ENCODE measurements at places on chromosomes 6 and 20.

GRCh38 chr20:56440346-56441007 lies 27.9 kb upstream of the RTF2 start:
- DNase-seq = no peak

- DNase-seq = no peak
These were observed 308.2 kb downstream of the PHF3 start for GRCh38 chr6:63943826-63944225.

DNA sequence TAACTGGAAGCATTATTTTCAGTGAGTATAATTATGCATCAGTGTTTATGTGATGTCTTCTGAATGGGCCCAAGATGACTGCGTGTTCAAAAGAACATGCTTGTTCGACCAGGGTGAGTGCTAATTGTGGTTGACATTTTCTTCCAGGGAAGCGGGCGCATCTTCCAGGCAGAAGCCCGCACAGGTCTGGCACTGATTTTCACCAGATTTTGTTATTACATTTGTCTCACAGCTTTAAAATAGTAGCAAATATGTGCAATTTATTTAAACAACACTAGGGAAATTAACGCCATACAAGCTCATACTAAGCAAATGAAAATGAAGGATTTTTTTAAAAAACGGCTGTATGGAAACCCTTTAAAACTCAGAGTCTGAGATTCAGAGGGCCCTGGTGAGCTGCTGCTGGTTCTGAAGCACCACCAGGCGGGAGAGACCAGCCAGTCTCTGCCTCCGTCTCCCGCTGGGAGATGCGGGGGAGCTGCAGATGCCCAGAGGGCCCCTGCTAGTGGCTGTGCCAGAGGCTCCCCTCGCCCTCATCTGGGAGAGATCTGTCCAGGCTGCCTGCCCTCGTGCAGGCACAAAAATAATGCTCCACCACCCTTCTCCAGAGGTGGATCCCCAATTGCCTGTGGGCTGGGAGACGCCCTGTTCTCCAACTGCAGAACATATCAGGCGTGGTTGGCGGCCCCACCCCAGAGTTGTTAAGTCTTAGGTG lies 297.0 kb downstream of the TAF4 start:
- DNase-seq = no peak

DNA sequence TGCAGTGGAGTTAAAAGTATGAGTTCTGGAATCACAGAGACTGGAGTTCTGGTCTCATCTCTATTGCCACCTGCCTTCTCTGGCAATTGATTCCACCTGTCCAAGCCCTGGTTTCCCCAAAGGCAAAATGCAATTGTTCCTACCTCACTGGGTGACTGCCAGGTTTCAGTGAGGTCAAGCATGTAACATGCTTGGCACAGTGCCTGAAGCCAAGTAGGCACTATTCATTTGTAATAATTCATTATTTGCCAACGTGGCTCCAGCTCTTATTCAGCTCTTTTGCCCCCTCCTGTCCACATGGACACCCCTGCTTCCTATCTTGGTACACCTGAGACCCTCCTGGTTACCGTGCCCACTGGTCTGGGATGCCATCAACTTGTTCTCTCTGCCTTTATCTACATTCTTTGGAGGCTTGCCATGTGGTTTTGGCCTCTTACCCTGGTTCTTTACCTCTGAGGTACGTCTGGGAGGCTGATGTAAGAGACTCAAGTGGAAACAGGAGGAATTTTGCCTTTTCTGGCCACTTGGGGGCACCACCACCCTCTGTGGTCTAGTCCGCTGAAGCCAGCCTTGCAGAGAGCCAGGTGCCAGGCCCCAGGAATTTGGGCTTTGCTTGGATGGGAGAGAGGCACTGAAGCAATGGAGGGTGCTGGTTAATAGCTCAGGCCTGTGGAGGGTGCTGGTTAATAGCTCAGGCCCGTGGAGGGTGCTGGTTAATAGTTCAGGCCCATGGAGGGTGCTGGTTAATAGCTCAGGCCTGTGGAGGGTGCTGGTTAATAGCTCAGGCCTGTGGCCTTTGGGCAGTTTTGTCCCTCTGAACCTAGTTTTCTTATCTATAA lies 1.7 kb downstream of the KCNK15 start:
- DNase-seq = peak; percentile 45

GRCh38 chr20:35607003-35607735 lies 8.5 kb upstream of the SPAG4 start:
- no peak for DNase-seq

- no peak for DNase-seq
These were observed 46.3 kb upstream of the CDH4 start for GRCh38 chr20:61205769-61206168.

GRCh38 chr6:118500130-118501015 lies 47.7 kb upstream of the PLN start:
- DNase-seq = no peak

- no peak for DNase-seq
These were observed 160.8 kb downstream of the C6orf58 start for GRCh38 chr6:127737768-127738167.

GRCh38 chr20:19026121-19026878 lies 186.1 kb upstream of the SLC24A3 start:
- DNase-seq = no peak

GRCh38 chr20:17619351-17620093 lies 49.6 kb downstream of the DSTN start:
- DNase-seq = no peak

DNA sequence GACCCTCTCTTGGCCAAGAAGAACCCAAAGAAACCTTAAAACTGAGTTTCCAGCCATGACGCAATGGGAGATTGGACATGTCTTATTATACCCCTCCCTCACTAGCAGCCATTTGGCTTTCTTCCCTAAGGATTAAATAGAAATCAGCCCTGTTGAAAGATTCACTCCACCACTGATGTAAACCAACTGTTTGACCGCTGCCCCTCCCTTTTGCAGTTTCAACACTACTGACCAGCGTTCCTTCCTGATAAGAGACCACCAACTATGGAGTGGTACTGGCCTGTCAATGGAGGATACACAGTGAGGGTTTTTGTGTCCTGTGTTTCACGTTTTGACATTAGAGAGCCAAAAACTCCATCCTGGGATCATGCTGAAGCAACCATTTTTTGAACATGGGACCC lies 53.2 kb upstream of the CD2AP start:
- DNase-seq = no peak

GRCh38 chr6:109050447-109051102 lies 44.1 kb downstream of the SESN1 start:
- no peak for DNase-seq

- DNase-seq = no peak
These were observed 41.1 kb downstream of the SUN5 start for GRCh38 chr20:32963176-32963575.

DNA sequence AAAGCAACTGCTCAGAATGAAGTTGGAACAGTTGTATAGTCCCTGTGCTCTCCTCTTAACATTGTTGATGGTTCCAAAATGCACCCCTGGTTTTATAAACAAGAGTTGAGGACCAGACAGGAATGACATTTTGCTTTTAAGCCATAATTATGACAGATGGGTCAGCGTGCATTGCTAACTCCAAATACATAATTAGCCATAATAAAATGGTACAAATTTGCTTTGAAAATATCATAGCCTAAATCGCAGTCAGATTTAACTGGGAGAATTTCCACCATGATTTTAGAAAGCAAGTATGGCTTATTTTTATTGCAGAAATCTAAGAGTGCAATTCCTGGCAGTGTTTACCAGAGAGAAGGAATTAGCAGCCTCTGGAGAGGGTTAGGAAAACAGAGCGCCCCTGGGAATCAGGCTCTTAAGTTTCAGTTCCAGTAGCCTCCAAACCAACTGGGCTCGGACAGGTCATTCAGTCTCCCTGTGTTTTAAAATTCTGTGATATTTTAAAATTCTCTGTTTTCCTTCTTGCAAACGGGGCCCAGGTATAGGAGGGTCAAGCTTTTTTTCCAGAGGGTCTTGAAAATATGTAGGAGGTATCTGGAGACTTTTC lies 302.3 kb downstream of the TBC1D7 start:
- no peak for DNase-seq

GRCh38 chr20:42083280-42083679 lies 465.1 kb upstream of the CHD6 start:
- no peak for DNase-seq

GRCh38 chr20:46835418-46835817 lies 59.2 kb upstream of the EYA2 start:
- no peak for DNase-seq

DNA sequence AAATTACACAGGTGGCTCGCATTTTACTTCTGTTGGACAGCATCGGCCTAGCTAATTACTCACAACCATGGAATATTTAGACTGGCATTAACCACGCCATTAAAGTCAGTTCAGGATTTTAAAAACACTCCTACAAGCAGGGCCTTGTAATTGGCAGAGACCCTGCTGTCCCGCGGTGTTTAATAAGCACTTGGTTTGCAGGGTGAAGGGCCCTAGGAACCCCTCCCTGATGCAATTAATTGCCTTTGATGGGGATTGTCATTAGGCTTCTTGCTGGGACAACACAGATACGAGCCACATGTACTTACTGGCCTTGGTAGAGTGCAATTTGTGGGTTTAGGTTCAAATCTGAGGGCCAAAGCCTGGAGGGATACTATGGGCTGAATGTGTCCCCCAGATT lies 7.8 kb upstream of the VSTM2L start:
- no peak for DNase-seq

DNA sequence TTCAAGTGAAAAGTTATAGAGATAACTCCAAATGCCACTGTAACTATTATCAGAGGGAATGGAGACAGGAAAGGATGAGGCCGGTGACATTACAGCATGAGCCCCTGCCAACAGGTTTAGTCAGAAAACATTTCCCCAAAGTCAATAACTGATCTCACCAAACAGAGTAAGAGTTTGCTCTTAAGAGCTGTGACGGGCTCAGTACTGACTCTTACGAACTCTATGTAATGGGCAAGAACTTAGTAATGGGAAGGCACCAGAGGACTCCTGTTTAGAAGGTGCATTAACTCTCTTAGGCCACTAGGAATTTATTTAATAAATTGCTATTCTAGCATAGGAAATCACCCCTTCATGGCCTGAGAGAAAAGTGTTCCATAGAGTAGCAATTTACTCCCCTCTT lies 76.8 kb downstream of the SAMD5 start:
- no peak for DNase-seq

DNA sequence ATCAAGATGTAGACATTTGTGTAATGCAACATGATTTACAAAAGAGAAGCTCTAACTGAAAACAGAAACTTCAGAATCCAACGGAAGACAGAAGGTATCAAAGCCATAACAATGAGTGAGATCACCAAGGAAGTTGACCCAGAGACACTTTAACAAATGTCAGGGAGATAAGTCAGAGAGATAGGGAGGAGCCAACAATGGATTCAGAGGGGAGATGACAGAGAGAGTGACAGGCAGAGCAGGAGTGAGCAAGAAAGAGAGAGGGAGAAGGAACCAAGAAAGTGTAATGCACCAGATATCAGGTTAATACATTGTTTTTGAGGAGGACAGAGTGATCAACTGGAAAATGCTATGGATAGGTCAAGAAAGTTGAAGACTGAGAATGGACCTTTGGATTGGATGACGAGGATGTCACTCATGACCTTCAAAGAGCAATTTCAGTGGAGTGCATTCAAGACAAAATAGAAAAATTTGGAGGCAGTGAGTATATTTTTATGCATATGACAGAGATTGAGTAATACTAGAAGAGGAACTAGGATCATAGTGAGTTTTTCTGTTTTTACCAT lies 86.6 kb downstream of the TRDN start:
- no peak for DNase-seq

DNA sequence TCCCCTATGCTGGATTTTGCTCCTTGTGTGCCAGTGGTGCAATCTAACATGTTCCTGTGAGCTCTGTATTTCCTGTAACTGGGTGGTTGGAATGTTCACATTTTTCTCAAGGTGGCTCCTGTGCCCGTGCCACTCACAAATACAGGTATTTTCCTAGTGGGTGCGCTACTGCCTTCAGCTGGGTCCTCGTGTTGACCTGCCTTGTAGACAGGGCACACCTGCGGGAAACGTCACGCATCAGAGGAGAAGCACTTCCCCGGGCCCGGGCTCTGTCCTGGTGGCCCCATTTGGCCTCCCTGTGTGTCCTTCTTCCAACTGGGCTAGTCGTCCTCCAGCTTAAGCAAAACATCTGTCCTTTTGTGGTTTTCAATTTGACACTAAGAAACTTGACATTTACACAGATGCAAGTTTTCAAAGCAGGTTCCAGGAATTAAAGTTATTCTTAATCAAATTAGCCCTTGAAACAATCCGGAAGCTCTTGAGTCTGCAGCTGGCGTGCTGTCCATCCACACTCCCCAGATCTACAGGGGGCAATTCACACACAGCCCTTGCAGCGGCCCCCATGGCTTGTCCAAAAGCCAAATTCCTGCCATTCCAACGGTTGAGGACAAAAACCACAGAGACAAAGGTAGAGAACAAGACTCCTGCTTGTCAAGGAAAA lies 275.1 kb downstream of the CDC5L start:
- no peak for DNase-seq

- DNase-seq = no peak
These were observed 100.4 kb downstream of the JAG1 start for GRCh38 chr20:10573273-10573950.

DNA sequence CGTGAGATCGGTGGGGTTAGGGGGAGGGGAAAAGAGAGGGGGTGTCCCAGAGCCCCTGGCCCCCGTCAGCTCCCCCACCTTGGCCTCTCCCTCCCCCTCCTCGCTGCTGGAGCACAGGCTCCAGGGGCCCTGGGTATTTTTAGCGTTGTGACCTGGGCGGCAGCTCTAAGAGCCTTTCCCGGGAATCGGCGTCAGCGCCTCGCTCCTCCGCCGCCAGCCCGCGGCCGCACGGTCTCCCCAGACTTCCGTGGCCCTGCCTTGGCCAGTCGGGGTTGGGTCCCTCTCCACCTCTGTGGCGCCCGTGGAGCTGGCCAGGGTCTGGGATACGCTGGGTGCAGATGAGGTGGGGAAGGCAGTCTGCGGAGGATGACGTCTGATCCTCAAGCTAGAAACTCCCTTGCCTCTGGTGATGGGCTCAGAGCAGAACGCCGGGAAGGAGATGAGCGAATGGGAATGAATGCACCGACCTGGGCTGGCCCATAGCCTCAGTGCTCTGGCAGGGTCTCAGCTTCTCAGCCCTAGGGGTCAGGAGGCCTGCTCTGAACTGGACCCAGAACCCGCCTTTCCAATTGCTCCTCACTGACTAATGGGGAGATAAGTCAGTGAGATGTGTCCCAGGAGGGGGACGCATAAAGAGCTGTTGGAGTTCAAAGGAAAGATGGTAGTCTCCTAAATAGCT lies 883 bp upstream of the DBNDD2 start:
- no peak for DNase-seq

DNA sequence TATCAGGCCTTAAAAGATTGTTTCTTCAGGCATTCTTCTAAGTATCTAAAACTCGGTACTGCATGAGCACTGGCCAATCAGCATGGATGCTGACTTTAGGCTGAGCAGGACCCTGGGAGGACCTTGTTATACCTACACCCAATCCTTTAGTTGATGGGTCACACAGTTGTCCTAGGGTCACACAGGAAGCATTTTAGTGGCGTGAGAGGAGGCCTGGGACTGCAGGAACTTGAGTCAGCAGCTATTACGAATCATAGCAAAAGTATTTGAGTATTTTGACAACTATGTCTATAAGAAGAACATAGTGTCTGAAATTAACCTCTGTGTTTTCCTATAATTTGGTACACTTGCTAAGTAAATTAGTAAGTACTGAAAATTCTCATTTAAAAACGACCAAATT lies 741.4 kb downstream of the HACE1 start:
- DNase-seq = peak; percentile 1

Data from epithelial cell of proximal tubule (primary cell).